ENCODE measurements at places on chromosomes 16 and 17.

DNA sequence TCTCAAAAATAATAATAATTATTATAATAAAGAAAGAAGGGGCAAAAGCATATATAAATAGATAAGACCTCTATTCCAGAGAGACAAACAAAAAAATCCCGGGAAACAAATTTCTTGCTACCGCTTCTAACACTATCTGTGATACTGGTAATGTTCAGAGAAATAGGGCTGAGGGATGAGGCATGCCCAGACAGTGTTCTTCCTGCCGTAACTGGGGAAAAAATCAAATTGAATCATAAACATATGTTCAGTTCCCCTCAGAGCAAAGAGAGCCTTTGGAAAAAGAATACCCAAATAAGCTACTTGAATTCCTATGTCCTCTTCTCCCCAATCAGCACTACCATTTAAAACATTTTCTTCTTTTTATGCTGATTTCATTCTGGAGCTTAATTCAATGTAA lies 688.0 kb downstream of the KCNJ2 start:
- DNase-seq = no peak

DNA sequence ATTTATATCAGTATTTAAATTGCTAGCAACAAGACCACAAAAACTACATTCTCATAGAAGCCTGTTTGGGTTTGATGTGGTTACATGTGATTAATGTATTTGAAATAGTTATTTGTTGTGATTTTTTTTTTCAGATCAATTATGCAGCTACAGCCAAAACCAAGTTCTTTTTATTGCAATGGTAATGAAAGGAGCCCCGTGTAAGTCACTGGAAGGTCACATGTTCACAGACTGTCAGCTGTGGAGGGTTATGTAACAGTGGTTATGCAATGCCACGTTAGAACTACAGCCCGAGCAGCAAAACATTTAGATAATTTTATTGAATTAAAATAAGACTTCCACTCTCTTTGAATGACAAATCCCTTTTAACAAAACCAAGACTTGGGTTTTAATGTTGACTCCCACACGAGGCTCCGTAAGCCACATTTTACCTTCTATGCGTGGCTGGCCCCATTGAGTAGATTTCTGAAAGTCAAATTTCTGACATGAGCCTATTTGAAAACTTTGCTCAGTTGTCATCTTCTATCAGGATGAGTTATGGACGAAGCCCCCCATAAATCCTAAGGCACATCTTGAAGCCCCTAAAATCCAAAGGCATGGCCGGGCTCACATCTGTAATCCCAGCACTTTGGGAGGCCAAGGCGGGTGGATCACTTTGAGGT lies 41.8 kb upstream of the SEC14L1 start:
- DNase-seq = no peak

- no peak for DNase-seq
Measured at GRCh38 chr16:53446090-53446489, 11.8 kb downstream of the RBL2 start.

- no peak for DNase-seq
Measured at GRCh38 chr16:11152677-11153331, 103.2 kb downstream of the SOCS1 start.
